ENCODE measurements at places on chromosomes 13 and 19.

GRCh38 chr13:59846845-59847620 is 316.7 kb downstream of the DIAPH3 start:
- no peak for DNase-seq

GRCh38 chr13:27728271-27728670 is 64.0 kb upstream of the GSX1 start:
- DNase-seq, result no peak

- DNase-seq, result peak; percentile 57
Measured at GRCh38 chr19:4803736-4804695, 12.5 kb downstream of the FEM1A start.

DNA sequence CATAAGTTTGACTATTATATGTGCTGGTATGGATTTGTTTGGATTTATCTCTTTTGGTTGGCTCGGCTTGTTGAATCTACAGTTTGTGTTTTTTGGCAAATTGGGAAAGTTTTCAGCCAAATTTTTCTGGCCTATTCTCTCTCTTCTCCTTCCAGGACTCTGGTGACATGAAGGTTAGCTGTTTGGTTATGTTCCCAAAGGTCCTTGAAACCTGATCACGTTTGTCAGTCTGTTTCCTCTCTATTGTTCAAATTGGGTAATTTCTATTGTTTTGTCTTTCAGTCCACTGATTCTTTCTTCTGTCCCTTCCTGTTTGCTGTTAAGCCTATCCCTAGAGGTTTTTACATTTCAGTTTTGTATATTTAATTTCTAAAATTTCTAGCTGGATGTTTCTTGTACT is 81.5 kb upstream of the SHISA2 start:
- no peak for DNase-seq

GRCh38 chr13:106867249-106867648 is 299.3 kb upstream of the ARGLU1 start:
- no peak for DNase-seq

DNA sequence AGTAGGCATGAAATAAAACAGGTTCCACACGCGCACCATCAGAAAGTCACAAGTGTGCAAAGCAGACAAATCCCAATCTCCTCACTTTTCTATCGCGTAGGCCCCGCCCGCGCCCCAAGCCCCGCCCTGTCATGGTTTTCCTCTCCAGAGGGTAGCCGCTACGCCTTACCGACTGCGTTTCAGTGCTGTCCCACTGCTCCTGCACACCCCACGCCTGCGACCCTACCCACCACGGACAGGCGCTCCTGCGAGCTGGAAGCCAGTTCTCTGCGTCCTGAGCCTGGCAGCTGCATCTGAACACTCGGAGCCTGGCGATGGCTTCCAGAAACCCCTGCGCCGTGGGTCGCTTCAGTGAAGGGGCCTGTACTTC is 379 bp upstream of the ZNF470 start:
- no peak for DNase-seq

DNA sequence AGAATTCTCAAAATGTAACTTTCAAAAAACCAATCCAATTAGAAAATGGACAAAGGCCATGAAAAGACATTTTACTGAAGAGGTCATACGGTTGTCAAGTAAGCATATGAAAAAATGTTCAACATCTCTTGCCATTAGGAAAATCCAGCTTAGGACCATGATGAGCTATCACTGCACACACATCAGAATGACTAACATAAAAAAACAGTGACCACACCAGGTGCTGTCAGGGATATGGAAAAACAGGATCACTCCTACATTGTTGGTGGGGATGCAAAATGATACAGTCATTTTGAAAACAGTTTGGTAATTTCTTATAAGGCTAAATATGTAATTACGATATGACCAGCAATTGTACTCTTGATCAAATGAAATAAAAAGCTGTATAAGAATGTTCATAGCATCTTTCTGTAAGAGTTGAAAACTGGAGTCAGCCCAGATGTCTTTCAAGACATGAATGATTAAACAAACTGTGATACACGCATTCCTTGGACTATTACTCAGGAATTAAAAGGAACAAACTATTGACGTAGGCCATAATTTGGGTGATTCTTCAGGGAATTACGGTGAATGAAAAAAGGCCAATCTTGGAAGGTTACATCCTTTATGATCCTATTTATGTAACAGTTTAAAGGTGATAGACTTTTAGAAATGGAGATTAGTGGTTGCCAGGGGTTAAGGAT is 26.9 kb upstream of the RCBTB2 start:
- DNase-seq, result no peak

GRCh38 chr13:76619631-76620030 is 266.6 kb downstream of the KCTD12 start:
- no peak for DNase-seq

DNA sequence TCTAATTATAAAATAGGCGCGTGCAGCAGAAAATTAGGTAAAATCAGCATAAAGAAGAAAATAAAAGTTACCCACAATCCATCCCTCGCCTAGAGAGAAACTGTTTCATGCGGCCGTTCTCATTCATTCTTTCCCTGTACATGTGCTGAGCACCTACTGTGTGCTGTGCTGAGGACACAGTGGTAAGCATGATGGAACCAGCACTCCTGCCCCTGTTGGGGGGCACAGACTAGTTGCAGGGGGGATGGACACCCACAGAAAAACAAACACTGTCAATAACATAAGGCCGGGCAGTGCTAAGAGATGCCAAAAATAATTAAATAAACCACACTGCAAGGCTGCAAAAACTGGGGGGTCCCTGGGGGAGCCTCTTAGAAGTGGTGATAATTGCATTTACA is 43.3 kb downstream of the PTPRS start:
- DNase-seq, result no peak

DNA sequence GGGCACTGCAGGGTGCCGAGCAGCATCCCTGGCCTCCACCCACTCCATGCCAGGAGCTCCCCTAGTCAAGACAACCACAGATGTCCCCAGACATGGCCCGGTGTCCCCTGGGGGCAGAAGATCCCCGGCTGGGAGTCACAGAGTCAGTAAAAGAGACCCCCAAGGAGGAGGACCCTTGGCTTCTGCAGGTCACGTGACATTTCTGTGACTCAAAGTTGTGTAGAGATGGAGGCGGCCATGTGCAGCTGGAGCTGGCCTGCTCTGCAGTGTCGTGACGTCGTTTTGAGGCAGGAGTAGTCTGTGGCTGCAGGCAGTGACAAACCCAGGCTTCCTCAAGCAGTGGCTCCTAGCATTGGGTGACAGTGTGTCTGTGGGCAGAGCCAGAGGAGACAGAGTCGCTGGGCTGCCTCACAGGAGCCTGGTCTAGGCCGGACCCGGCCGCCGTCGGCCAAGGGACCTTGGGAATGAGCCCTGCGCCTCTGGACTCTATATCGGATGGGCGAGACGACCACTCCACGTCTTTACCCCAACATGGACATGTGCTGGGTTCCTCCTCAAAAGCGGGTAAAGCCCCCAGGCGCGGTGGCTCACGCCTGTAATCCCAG is 7.7 kb upstream of the DIRAS1 start:
- DNase-seq, result no peak
